ENCODE measurements at places on chromosomes 1 and 21.

DNA sequence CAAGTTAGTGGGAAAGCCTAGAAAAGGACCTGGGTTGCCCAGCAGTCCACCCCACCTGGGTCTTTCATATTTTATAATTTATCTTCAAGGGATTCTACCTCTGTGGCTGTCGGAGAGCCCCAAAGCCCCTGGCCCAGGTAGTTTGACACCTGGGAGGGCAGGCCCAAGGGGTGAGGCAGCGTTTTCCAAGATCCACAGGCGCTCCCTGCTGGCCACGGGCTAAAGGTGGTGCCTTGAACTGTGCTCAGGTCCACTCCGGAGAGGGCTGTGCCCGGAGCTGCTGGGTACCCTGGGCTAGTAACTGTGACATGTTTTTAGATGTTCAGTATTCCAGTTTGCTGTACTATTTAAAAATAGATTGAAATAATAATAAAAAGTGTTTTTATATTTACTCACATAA is 37.2 kb upstream of the CRNN start:
- DNase-seq: no peak

- no peak for DNase-seq
These were observed 178.5 kb downstream of the ZC3H11B start for GRCh38 chr1:219434285-219434922.

DNA sequence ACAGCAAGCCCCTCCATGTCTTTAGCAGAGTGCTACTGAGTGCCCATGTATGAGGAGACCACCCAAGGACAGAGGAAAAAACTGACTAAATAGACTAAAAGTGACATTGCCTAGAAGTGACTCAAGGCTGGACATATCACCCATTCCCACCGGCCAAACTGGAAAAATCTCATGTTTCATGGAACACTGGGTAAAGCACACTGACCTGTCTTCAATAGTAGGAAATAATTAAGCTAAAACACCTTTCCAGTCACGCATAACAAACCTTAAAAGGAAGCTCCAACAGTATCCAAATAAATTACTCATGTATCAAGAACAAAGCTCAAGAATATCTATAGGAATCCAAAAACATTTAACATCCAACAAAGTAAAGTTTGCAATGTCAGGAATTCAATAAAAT is 120.4 kb downstream of the SNX7 start:
- DNase-seq: no peak

- DNase-seq: no peak
These were observed 26.2 kb downstream of the VPS45 start for GRCh38 chr1:150093805-150094204.

DNA sequence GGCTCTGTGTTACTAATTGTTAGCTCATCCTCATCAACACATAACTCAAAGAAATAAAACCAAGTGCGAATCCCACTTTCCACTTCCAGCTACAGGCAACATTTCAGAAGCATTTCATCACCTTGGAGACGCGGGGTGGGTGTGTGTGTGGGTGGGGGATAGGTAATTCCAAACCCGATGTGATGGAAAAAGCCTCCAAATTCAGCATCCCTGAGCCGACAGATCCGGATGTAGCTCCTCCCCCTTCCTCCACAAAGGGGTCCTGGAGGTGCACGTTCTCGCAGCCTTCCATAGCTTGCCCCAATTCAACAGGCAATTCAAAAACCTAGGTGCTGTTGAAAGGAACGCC is 486 bp downstream of the HSPA13 start:
- DNase-seq: peak; percentile 70

DNA sequence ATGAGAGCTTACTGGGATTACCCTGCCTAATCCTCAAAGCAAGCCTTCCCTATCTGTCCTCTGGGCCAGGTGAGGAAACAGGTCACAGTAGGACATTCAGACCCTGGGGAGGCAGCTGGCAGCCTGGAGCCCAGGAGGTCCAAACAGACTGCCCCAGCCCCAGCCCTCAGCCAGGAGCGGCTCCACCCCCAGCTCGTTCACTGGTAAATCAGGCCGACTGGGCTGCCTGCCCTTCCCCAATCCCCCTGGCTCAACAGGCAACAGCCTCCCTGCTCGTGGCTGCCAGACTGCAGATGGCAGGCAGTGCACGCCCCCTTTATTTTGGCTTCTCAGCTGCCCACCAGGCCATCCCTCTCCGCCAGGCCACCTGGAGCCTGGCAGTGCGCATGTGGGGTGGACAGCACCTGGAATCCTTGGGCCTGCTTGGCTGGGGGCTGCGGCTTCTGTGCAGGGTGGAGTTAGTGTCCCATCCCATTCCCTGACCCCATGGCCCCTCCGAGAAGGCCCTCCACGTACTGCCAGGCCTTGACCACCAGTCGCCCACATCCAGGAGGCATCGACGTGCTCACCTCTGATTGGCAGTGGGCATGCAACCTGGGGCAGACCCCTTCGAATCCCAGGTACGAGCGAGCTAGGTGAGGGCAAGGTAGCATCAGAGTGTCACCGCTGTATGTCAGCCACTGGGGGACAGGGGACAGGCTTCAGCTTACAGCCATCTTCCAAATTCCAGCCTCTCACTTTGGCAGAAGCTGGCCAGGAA is 11.2 kb upstream of the ZNF670 start:
- no peak for DNase-seq

DNA sequence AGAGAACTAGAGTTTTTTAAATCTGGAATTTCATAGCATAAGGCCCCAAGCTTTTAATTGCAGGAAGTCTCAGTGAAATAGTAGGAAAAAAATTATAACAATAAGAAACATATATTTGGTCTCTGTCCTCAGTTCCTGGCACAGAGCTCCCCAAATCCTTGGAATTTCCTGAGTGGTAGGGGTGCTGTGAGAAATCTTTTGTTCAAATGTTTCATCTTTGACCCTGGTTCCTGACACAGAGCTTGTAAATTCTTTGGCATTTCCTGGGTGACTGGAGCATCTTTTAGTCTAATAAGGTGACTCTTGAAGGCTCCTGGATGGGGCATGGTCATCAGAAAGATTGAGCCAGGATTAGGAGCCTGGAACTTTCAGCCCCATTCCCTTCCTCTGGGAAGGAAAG is 225.7 kb upstream of the AJAP1 start:
- no peak for DNase-seq

GRCh38 chr1:65066766-65067490 is 81.1 kb upstream of the AK4 start:
- peak; percentile 80 for DNase-seq

- DNase-seq: no peak
These were observed 15.9 kb upstream of the GPR25 start for GRCh38 chr1:200856716-200857357.

- DNase-seq: no peak
These were observed 247.2 kb downstream of the LRRC7 start for GRCh38 chr1:69814926-69815325.

- no peak for DNase-seq
These were observed 57.8 kb upstream of the HSD17B7 start for GRCh38 chr1:162732566-162733335.

DNA sequence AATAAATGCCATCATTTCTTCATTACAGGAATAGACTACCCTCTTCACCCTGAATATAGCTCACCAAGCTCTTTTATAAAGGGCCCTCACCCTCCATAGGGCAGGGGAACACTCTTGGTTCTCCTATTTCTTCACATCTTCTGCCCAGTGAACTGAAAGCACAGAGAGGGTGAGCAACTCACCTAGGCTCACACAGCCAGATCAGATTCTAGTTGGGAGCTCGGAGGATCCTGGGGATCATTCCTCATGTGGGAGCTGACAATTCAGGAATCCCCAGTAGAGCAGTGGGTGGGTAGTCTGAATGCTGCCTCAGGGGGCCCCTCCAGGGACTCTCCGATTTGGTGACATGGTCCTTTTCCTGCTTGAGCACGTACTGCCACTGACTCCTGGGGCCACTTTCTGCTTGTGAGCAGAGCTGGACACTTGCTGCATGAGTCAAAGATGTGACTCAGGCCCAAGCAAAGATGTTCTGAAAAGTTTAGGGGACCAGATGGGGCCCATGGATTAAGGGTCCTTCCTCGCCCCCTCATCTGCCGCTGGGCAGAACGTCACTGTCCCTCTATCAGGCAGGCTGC is 63.7 kb upstream of the WNT4 start:
- no peak for DNase-seq

DNA sequence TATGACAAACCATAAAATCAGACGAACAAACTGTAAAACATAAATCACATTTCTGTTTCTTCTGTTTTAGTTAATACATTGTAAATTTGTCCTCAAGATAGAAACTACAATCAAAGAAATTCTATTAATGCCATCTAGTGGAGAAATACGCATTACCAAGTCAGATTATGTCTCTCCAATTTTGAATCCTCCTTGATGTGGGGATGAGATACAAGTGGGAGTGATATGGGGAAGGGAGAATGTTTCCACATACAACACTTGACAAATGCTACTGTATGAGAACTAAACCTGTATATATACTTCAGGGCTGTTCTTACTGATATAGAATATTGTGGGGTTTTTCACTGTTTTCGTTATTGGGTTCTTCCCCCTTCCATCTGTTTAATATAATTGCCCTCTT is 2.6 kb downstream of the HFM1 start:
- no peak for DNase-seq

GRCh38 chr1:61752921-61753389 is 10.7 kb downstream of the PATJ start:
- no peak for DNase-seq

GRCh38 chr1:228213917-228214808 is 6.3 kb downstream of the OBSCN start:
- DNase-seq: no peak

DNA sequence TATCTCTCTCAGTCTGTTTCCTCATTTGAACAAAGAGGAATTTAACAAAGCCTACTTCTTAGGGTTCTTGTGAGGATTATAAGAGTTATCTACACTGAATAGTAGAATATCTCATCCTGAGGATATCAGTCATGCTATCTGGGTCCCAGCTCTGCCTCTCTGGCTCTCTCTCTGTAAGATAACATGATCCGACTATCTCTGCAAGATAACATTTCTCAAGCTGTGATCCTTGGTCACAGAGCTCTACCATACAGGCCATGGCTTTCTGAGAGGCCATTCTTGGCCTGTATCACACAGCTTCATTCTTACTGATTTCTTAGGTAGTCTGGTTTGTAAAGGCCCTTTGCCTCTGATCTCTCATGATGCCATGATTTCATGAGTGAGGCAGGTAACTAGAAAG is 71.0 kb upstream of the TRABD2B start:
- no peak for DNase-seq

GRCh38 chr1:76620371-76620770 is 246.9 kb upstream of the ST6GALNAC5 start:
- no peak for DNase-seq

DNA sequence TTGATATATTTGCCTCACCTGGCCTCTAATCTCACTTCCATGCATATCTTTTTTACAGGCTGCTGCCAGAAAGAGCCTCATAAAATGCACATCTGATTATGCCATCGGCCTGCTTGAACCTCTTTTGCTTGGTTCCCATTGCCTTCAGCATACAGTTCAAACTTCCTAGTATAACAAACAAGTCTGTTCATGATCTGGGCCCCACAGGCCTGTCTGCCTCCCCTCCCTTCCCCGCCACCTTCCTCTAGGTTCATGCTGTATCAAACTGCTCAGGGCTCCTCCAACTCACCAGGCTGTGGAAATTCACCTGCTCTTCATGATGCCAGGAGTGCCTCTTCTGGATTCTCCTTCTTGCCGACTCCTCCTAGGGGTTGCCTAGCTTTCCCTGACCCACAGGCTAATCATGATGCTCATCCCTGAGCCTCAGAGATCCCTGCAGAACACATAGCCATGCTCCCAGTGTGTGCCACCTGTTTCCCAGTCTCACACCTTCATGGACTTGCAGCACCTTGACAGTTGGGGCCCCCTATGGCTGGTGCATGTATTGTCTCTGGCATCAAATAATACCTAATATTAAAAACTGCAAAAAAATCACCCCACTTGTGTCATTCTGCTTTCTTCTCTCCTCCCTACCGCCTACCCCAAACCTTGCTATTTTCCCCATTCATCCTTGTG is 33.7 kb upstream of the CD2 start:
- no peak for DNase-seq

DNA sequence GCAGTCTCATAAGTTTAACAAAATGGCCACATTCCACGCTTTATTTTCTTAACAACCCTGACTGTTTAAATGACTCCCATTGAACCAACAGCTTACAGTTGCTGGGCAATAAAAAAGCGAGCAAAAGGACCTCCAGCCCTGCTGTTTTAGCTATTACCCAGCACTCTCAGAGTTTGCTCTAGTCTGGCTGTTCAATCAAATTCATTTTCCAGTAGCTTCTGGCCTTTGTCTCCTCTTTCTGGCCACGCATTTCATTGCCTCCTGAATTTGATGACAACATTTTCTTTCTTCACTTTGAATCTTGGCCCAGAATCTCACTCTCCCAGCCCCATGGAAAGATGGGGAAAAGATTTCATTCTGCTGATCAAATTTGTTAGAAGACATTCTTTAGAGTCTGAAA is 44.1 kb upstream of the DOCK7 start:
- DNase-seq: no peak

- no peak for DNase-seq
These were observed 30.0 kb downstream of the RABIF start for GRCh38 chr1:202858789-202859414.

DNA sequence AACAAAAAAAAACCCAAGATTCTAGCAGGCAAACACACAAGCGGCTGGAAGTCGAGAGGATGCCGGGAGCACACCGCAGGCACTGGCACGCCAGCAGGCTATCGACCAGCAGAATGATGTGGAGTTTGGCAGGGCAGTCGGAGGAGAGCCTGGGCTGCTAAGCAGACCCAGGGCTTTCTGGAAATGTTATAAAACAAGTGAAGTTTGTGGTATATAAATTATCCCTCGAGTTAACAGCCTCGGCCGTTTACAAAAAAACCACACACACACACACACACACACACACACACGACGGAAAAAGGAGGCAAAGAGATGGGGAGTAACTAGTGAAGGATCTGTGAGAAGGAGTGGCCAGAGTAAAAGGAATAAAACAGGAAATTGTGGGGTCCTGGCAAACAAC is 87.2 kb upstream of the IVNS1ABP start:
- no peak for DNase-seq

GRCh38 chr1:222844411-222844779 is 29.6 kb downstream of the DISP1 start:
- DNase-seq: no peak

- no peak for DNase-seq
These were observed 17.5 kb downstream of the TAL1 start for GRCh38 chr1:47214549-47214948.

DNA sequence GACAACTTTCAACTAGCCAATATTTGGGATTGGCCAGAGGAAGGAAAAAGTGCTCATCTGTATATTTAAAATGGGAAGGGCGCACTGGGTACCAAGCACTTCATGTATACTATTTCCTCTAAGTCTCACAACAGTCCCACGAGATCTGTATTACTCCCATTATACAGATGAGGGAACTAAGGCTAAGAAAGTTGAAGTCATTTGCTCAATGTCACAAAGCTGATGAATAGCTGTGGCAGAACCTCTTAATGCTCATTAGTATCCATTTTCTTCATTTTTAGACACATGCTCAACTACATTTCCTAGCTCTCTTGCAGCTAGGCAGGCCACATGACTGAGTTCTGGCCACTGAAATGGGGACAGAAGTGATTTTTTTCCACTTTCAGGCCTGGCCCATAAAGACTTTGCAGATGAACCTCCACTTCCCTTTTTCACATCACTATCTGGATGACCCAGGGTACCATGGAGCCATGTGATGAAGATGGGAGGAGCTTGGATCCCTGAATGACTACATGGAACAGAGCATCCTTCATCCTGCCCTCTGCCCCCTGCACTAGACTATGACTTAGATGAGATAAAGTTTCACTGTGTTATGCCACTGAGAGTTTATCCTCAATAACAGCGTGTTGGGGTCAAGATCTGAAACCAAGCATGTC is 31.8 kb downstream of the ATF3 start:
- no peak for DNase-seq

- DNase-seq: no peak
These were observed 16.0 kb upstream of the ID3 start for GRCh38 chr1:23575226-23575810.

GRCh38 chr1:118364882-118365281 is 179.9 kb upstream of the SPAG17 start:
- DNase-seq: no peak

All from anterior cingulate cortex (tissue), 58 donors.